Muscle of arm (tissue), 14 donors: ENCODE measurements at places on chromosomes 3 and 15.

DNA sequence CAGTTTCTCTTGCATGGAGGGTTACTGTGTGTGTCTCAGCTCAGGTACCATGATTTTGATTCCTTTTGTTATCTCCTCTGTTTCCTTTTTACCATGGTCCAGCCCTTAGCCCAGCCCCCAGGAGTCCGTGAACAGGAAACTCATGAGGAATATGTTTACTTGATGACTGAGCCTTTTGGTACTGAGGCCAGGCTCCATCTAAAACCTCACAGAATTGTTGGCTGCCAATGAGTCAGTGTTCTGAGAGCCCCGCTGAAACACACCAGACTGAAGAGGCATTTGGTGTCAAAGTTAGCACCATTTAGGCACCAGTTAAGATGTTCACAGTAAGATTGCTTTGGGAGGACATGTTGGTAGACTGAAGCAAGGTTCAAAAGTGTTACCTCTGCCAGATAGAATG is 80.9 kb downstream of the DGKG start:
- DNase-seq: no peak

DNA sequence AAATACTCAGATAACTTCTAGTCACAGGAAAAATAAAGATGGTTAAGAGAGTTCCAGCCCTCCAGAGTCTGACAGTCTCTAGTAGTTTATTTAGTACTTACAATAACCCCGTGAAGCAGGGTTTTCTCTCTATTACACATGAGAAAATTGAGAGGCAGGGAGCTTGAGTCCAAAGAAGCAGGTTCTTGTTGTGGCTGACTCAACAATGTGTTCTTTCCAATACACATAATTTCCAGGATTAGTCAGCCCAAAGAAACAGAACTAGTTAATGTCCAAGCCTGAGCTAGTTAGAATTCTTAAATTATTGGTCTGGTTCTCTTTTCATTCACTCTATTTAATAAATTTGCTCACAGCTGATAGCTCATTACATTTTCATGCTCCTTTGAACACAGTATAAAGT is 49.9 kb downstream of the ALDH1A2 start:
- DNase-seq: no peak

- DNase-seq: no peak
Observed at GRCh38 chr3:43817825-43818224, 127.1 kb downstream of the ABHD5 start.

- no peak for DNase-seq
Observed at GRCh38 chr3:33877187-33877586, 78.8 kb downstream of the PDCD6IP start.

DNA sequence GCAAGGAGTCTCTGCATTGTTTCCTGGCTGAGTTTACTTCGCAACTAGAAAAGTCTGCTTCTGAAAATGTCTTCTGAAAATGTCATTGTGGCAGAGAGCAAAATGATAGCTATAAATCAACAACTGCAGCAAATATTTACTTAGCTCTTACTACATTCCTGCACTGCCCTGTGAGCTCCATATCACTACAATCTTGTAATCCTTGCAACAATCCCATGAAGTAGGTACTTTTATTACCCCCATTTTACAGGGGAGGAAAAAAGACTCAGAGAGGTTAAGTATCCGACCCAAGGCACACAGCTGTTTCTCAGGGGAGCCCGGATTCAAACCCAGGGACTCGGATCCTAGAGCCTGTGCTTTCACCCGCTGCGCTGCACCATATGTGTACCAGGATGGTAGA is 34.2 kb upstream of the SPTBN5 start:
- DNase-seq: no peak

DNA sequence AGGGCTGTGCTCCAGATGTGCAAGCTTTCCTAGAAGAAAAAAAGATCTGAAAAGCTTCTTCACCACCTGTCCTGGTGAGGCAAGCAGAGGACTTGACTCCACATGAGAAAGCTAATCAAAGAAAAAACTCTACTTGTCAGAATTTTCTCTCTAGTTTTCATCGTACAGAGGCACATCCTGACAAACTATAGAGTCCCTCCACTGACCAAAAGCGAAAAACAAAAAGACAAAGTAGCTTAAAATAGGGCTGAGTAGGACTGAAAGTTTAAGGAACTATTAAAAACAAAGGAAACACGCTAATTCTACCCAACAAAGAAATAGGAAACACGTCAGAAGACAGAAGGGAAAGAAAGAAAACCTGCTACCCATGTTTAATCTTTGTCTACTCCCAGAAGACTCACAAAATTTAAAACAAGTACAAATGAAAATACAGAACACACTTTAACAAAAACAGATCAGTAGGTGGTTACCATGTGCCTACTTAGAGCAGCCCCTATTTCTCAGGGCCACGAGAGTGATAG is 26.5 kb downstream of the NANOGP8 start:
- no peak for DNase-seq

GRCh38 chr3:59540696-59541095 is 490.9 kb upstream of the CFAP20DC start:
- DNase-seq: no peak

DNA sequence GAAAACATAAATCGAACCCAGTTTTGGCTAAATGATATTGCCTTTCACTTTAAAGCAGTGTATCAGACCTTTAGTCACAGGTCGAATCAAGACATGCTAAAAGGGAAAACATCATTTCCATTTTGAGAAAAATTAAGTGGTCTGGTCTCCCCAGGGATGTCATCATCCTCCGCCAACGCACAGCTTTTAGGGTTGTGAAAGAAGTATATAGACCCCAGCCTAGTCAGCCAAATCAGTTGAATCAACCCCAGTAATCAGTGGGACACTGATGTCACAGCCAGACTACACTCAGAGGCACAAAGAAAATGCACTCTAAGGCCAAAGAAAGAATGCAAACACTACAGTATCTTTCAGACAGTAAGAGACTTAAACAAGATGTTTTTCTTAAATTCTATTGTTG is 187.4 kb downstream of the ZIC4 start:
- DNase-seq: no peak

- no peak for DNase-seq
Observed at GRCh38 chr3:127457094-127457475, 133.4 kb downstream of the TPRA1 start.

DNA sequence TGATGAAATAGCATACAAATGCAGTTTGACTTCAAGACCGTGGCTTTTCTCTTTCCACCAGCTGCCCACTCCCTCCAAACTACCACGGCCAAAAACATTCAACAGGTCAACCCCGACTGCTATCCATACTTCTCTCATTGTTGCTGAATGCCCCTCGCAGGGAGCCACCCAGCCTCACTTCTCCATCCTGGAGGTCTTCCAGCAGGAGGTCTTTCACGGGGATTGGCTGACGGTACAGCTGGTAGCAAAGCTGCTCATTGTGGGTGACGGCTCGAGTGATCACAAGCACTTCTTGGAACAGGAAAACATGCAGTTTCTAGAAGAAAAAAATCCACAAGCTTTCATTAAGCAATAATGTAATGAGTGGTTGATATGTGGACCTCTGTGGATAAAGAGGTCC is 49.0 kb upstream of the TASOR start:
- no peak for DNase-seq

- no peak for DNase-seq
Observed at GRCh38 chr3:197501879-197502620, 53.7 kb downstream of the BDH1 start.

DNA sequence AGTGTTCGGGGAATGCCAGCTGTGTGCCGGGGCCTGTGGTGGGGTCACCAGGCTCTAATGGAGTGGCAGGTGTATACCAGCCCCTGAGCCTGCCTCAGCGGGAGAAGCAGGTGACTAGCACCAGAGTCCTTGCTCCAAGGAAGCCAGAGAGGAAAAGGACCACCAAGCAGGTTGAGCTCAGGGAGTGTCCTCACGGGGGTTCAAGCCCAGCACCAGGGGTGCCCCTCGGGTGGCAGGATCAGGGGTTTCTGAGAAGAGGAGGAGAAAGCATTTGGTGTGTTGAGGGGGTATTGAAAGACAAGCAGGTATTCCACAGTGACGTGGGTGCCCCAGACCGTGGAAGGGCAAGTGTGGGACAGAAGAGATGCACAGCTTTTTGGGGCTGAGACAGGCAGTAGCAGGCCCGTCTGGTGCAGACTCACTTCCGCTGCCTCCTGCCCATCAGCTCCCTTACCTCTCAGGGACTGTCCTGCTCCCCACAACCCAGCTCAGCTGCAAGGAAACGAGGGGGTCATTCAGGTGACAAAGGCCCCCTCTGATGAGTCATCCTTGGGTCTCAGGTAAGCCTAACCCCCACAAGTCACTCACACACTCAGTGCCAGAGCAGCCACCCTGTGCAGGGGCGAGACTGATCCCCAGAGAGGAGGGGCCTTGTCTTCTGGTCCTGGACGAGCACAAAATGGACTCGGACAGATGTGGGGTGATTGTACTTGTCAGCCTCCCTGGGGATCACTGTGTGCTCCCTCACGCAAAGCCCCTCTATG is 21.4 kb upstream of the POC1A start:
- no peak for DNase-seq

DNA sequence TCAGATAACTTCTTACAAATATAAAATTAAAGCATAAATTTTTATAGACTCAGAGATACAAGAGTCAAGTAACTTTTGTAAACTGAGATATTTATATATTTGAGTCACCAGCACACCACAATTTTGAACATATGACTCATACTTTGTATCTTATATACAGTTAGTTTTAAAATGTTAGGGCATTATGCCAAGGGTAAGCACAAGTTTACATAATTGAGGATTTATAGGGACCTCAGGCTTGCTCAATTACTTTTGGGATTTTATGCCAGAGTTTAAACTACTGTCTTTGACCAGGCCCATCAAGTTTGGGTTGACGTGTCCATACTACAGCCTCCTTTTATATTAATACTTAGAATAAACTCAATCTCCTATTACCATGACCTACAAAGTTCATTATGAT is 7.4 kb upstream of the FGF7 start:
- DNase-seq: no peak

- DNase-seq: no peak
Observed at GRCh38 chr15:58427987-58428386, 3.8 kb upstream of the LIPC start.

GRCh38 chr15:57415602-57416001 is 39.3 kb downstream of the CGNL1 start:
- no peak for DNase-seq

DNA sequence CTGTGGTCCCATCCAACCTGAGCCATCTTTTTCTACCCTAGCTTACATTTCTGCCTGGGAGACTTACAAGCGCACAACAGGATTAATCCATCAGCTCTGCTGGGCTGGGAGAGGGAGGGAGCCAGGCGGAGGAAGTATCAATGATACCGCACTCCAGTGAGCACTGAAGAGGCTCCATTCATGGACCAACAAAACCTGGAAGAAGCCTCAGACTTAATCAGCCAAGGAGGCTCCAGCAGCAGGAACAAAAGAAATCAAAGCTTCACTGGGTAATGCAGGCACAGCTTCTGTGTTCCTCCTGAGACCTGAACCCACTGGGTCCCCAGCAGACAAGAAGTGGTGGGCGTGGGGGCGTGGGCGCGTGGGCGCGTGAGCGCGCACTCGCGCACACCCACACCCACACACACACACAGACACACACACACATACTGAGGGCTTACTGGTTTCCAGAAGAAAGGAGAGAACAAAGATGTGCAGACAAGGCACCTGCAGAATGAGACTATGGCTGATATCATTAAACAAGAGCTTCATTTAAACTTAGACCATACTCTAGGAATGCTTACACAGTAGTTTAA is 87.0 kb upstream of the BOC start:
- DNase-seq: no peak

DNA sequence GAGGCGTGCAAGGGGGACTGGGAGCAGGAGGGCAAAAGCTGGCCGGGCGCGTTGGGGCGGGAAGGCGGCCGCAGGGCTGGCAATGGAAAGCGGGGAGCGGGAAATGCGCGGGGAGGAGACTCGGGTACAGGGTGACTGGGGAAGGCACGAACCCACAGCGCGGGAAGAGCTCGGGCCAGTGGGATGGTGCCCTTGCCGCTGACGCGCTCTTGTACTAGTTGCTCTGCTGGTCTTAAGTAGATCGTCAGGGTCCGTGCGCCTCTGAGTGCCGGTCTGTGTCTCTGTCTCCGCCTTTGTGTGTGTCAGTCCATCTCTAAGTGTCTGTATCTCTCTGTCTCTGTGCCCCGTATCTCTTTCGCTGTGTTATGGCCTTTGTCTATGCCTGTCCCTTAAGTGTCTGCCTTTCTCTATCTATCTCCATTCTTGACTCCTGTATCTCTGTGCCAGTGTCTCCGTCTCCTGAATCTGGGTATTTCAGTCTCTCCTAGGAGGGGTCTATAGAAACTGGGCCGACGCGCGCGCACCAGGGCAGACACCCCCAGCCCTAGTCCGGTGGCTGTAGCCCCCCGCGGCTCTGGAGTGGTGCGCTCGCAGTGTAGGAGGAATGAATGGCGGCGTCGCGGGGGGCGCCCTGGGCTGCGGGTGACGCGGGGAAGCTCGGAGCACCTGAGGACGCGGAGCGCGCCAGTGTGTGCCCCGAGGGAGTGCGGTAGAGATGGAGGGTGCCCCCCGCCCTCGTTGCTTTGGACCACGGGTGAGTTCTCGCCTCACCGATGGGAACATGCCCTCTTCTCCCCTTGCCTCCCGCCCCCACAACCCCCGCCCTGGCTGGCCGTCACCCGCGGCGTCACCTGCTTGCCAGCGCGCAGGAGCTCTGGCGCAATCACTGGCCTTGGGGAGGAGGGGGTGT is 756 bp upstream of the CAMK2N2 start:
- DNase-seq: no peak

GRCh38 chr3:37995652-37996641 is 5.4 kb downstream of the VILL start:
- no peak for DNase-seq

DNA sequence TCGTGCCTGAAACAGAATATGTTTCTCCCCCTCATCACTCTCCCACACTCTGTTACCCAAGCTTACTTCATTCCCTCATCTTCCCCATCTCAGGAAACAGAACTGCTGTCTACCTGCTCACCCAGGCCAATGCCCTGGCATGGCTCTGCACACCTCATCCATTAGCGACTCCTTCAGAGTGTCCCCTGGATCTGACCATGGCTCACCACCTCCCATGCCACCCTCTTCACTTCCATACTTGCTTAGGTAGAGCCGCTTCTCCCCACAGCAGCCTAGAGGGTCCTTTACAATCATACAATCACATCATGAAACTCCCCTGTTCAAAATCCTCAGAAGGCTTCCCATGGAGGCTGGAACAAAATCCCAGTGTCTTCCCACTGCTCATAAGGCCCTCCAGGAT is 33.9 kb upstream of the RAD18 start:
- DNase-seq: no peak

DNA sequence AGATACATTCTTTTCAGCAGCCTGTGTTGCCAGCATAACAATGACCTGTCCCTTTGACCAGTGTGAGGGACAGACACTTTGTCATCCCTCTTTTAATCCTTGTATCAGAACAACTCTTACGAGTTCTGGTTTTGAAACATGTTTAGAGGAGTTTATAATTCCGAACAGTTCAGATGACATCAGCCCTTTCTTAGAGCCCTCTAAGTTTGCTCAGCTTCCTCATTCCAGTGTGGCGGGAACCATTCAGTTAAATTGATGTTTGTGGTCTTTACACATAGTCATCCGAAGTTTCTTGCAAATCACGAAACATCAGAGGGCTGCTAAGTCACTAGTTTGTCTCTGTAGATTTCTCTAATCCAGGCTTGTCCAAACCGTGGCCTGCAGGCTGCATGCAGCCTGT is 102.5 kb downstream of the AKAP13 start:
- no peak for DNase-seq

- no peak for DNase-seq
Observed at GRCh38 chr3:37688756-37689155, 172.9 kb upstream of the CTDSPL start.

GRCh38 chr3:131694376-131694775 is 191.6 kb upstream of the MRPL3 start:
- no peak for DNase-seq

- no peak for DNase-seq
Observed at GRCh38 chr3:59517388-59517787, 467.6 kb upstream of the CFAP20DC start.
